ENCODE measurements at places on chromosomes 1 and 21. TPM values are rescaled to one million over a fixed set of nuclear protein-coding genes. Genes with fewer than 3 reads are reported as not detected.

The NEGR1 gene
- total RNA-seq: 6.2 TPM

The OR6N1 gene
- total RNA-seq: not detected

The TBX15 gene
- 0.10 TPM for total RNA-seq

The NVL gene
- total RNA-seq: 24.2 TPM

The NBPF1 gene
- total RNA-seq: 111 TPM

GRCh38 chr1:205525495-205526285 is 21.2 kb downstream of the CDK18 start:
- H3K27me3 ChIP-seq: no peaks in the 10 kb centered on the region
- H3K4me1 ChIP-seq: peaks cover 3% of the 10 kb centered on the region
- H3K27ac ChIP-seq: no peak overlapping the region
- H3K4me3 ChIP-seq: no peak overlapping the region

- no peaks in the 10 kb centered on the region for H3K36me3 ChIP-seq
- no peaks in the 10 kb centered on the region for H3K27me3 ChIP-seq
- no peak for DNase-seq
- peaks cover 62% of the 10 kb centered on the region for H3K4me1 ChIP-seq
- peak overlapping the region; percentile 73 for H3K27ac ChIP-seq
- H3K4me3 ChIP-seq: no peak overlapping the region
Measured at GRCh38 chr1:225815526-225816178, 5.7 kb downstream of the EPHX1 start.

GRCh38 chr1:81700728-81701470 is 99.8 kb upstream of the ADGRL2 start:
- no peaks in the 10 kb centered on the region for H3K4me1 ChIP-seq
- no peaks in the 10 kb centered on the region for H3K36me3 ChIP-seq
- no peak overlapping the region for H3K27ac ChIP-seq
- no peak overlapping the region for H3K4me3 ChIP-seq
- DNase-seq: no peak

DNA sequence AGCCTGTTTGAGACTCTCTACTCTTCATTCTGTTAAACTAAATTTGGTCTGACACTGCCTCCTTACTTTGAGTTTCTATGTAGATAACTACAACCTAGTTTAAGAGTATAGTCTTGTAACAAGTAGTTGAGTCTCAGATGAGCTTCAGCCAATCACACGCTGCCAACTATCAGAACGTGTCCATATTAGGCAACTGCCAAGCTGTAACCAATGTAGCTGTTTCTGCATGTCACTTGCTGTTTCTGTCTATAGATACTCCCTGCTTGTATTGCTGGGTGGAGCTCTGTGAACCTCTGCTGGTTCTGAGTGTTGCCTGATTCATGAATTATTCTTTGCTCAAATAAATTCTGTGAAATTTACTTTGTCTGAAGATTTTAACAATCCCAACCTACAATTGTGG is 452.6 kb upstream of the NR5A2 start:
- no peak for DNase-seq
- no peak overlapping the region for H3K27ac ChIP-seq
- H3K27me3 ChIP-seq: no peaks in the 10 kb centered on the region
- no peak overlapping the region for H3K4me3 ChIP-seq
- H3K36me3 ChIP-seq: no peaks in the 10 kb centered on the region

DNA sequence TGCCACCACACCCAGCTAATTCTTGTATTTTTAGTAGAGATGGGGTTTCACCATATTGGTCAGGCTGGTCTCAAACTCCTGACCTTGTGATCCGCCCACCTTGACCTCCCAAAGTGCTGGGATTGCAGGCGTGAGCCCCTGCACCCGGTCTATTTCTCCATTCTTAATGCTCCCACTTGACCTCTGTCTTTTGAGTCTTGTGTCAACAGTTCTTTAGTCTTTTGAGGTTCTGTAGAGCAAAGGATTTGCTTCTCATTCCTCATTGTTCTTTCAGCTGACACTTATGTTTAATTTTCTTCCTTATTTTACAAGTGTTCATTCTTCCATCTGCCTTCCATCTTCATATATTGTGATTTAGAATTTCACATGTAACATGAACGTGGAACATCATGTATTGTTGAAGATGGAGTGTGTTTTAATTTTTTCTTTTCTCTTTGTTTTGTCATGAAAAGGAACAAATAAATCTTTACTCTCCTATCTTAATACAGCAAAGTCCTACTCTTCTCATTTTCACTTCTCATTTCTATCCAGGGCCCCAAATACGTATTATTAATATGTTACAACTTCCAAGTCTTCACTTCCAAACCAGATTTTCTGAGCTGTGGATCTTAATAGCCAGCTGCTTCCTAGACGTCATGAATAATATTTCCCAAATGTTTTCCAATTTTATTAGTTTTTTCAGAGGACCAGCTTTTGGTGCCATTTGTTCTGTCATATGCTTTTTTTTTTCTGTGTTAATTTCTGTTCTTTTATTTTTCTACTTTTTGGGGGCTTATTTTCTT is 16.9 kb downstream of the MTF2 start:
- H3K36me3 ChIP-seq: no peaks in the 10 kb centered on the region
- no peak for DNase-seq
- H3K4me1 ChIP-seq: peaks cover 3% of the 10 kb centered on the region
- H3K27me3 ChIP-seq: no peaks in the 10 kb centered on the region
- no peak overlapping the region for H3K27ac ChIP-seq
- no peak overlapping the region for H3K4me3 ChIP-seq

- no peak overlapping the region for H3K27ac ChIP-seq
- no peak for DNase-seq
- H3K4me1 ChIP-seq: peaks cover 3% of the 10 kb centered on the region
- H3K4me3 ChIP-seq: peak overlapping the region; percentile 26
- no peaks in the 10 kb centered on the region for H3K36me3 ChIP-seq
Measured at GRCh38 chr1:1068517-1069055, 5.5 kb downstream of the RNF223 start.

DNA sequence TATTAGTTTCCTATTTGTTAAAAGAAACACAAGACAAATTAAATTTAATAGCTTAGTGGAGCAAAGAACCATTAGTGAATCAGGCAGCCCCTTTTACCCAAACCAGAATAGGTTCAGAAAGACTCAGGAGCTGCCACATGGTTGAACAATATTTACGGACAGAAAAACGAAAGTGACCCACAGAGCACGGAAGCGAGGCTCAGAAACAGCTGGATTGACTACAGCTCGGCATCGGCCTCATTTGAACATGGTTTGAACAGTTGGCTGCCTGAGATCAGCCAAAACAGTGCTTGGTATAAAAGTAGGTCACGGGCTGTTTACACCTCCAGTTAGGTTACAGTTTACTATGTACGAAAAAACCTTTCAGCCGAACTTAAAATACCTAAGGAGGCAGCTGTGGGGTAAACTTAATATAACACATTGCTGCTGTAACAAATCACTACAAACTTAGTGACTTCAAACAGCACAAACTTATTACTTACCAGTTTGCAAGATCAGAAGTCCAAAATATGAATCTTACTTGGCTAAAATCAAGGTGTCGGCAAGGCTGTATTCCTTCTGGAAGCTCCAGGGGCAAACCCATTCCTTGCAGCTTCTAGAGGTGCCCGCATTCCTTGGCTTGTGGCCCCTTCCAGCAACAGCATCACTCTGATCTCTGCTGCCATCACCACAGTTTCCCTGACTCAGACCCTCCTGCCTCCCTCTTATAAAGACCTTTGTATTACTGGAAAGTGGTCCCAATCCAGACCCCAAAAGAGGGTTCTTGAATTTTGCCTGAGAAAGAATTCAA is 11.8 kb downstream of the PADI4 start:
- no peaks in the 10 kb centered on the region for H3K27me3 ChIP-seq
- no peaks in the 10 kb centered on the region for H3K36me3 ChIP-seq
- H3K4me3 ChIP-seq: no peak overlapping the region
- H3K27ac ChIP-seq: peak overlapping the region; percentile 52
- DNase-seq: no peak
- H3K4me1 ChIP-seq: peaks cover 4% of the 10 kb centered on the region

DNA sequence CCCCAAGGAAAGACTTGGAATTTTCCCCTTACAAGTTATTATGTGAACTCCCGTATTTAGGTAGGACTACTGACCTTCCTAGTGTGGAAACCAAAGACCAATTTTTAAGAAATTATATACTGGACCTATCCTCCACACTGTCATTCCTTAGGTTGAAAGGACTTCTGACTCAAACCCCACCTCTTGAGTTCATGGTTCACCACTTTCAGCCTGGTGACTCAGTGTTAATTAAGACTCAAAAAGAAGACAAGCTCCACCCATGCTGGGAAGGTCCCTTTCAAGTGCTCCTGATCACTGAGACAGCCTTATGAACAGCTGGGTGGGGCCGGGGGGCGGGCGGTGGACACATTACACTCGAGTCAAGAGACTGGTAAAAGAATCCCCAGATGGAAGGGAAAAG is 113.2 kb downstream of the LRRC53 start:
- DNase-seq: no peak
- no peaks in the 10 kb centered on the region for H3K27me3 ChIP-seq
- H3K36me3 ChIP-seq: no peaks in the 10 kb centered on the region
- peaks cover 8% of the 10 kb centered on the region for H3K4me1 ChIP-seq

- DNase-seq: no peak
- H3K4me1 ChIP-seq: no peaks in the 10 kb centered on the region
- H3K27me3 ChIP-seq: no peaks in the 10 kb centered on the region
- no peak overlapping the region for H3K27ac ChIP-seq
- peaks cover 1% of the 10 kb centered on the region for H3K36me3 ChIP-seq
Measured at GRCh38 chr1:230994860-230995259, 16.0 kb downstream of the ARV1 start.

GRCh38 chr1:173532237-173532636 is 55.1 kb downstream of the PRDX6 start:
- no peak overlapping the region for H3K4me3 ChIP-seq
- no peaks in the 10 kb centered on the region for H3K27me3 ChIP-seq
- no peaks in the 10 kb centered on the region for H3K36me3 ChIP-seq
- H3K27ac ChIP-seq: no peak overlapping the region
- DNase-seq: no peak

DNA sequence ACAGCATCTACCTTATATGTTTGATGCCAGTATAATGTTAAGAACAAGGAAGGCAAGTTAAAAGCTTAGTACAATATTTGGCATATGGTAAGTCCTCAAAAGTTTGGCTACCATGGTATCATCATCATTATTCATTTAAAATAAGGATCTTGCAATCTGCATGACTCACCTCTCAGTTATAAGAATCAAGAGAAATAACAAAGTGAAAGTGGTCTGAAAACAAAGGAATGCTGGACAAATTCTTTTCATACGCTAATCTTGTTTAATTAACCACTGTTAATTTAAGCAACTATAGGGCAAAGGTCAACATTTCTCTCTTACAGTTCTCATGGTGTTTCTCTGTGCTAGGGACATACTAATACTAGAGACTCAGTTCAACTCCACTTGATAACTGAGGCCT is 13.0 kb upstream of the CLDN19 start:
- H3K36me3 ChIP-seq: no peaks in the 10 kb centered on the region
- no peaks in the 10 kb centered on the region for H3K27me3 ChIP-seq
- H3K27ac ChIP-seq: no peak overlapping the region
- H3K4me3 ChIP-seq: no peak overlapping the region

GRCh38 chr1:13469343-13469742 is 44.5 kb downstream of the LRRC38 start:
- DNase-seq: no peak
- no peak overlapping the region for H3K4me3 ChIP-seq
- H3K27ac ChIP-seq: no peak overlapping the region

- H3K27me3 ChIP-seq: no peaks in the 10 kb centered on the region
- H3K36me3 ChIP-seq: no peaks in the 10 kb centered on the region
Measured at GRCh38 chr1:84344286-84344685, 42.8 kb downstream of the SAMD13 start.

DNA sequence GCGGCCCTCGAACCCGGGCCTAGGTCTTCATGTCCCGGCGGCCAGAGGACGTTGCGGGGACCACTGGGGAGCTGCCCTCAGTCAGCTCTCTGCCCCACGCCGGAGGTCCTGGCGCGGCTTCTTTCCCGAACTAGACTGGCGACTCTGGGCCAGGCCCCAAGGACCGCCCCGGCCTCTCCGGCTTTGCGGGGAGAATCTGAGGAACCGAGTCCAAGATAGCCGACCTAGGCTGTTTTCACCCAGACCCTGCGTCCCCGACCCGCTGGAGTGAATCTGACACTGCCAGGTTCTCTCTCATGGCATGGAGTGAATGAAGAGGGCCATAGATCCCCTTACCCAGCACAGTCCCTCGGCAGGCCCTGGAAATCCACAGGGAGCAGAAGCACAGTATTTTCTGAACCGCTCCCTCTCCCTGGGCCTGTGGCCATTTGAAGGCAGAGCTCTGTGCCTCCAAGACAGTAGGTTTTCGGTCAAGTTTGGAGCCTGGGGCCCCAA is 9.9 kb upstream of the BARHL2 start:
- no peaks in the 10 kb centered on the region for H3K36me3 ChIP-seq
- no peak for DNase-seq
- no peak overlapping the region for H3K27ac ChIP-seq
- peaks cover 12% of the 10 kb centered on the region for H3K4me1 ChIP-seq
- no peak overlapping the region for H3K4me3 ChIP-seq

GRCh38 chr1:15758343-15758931 is at the start of gene FBLIM1:
TSS of gene FBLIM1 (plus strand) at chr1:15758795. CDS start at chr1:15764984, 6,189 bp downstream.
- no peaks in the 10 kb centered on the region for H3K36me3 ChIP-seq
- H3K4me1 ChIP-seq: peaks cover 12% of the 10 kb centered on the region
- H3K4me3 ChIP-seq: peak within 1 kb of the TSS; percentile 59
- peak; percentile 74 for DNase-seq
- H3K27me3 ChIP-seq: no peaks in the 10 kb centered on the region

- no peak overlapping the region for H3K27ac ChIP-seq
- no peaks in the 10 kb centered on the region for H3K27me3 ChIP-seq
- H3K36me3 ChIP-seq: no peaks in the 10 kb centered on the region
Measured at GRCh38 chr1:58941471-58942289, 157.8 kb upstream of the JUN start.

GRCh38 chr1:54212872-54213271 is 12.9 kb downstream of the MRPL37 start:
- no peak for DNase-seq
- H3K27ac ChIP-seq: no peak overlapping the region
- H3K36me3 ChIP-seq: no peaks in the 10 kb centered on the region
- H3K4me3 ChIP-seq: no peak overlapping the region
- H3K27me3 ChIP-seq: no peaks in the 10 kb centered on the region

GRCh38 chr1:211843018-211843417 is 12.5 kb upstream of the LPGAT1 start:
- DNase-seq: no peak
- H3K36me3 ChIP-seq: no peaks in the 10 kb centered on the region
- H3K4me1 ChIP-seq: no peaks in the 10 kb centered on the region
- no peaks in the 10 kb centered on the region for H3K27me3 ChIP-seq

DNA sequence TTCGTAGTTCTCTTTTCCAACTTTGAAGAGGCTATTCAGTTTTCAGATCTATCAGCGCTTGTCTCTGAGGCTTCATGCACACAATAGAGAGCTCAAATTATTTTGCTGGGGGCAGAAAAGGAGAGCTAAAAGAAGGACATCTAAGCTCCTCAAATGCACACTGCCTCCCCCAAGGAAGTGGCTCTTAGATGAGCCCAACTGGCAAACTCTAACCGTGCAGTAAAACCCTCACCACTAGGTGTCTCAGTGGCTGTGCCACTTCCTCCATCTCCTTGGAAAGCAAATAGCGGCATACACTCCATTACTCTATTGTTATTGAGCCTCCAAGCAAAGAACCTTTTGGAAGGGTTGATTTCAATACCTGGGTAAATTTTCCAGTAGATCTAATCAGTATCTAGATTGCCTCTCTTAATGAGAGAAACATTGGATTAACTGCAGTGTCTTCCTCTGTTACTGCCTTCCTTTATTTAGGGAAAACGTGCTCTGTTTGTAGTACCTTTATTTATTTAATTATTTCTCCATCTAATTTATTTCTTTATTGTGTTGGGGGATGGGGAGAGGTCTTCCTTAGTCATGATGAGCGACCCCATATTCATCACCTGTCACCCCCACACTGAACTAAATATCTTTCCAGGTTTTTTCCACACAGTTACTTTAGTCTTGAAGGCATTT is 9.2 kb upstream of the SFPQ start:
- no peaks in the 10 kb centered on the region for H3K36me3 ChIP-seq
- no peak overlapping the region for H3K4me3 ChIP-seq
- peak; percentile 61 for DNase-seq
- no peaks in the 10 kb centered on the region for H3K4me1 ChIP-seq
- no peaks in the 10 kb centered on the region for H3K27me3 ChIP-seq
